ENCODE measurements at places on chromosomes 2 and 18.

GRCh38 chr2:63300835-63301234, 250.2 kb downstream of the OTX1 start:
- DNase-seq = no peak

GRCh38 chr2:212882626-212883025, 268.8 kb downstream of the IKZF2 start:
- no peak for DNase-seq

DNA sequence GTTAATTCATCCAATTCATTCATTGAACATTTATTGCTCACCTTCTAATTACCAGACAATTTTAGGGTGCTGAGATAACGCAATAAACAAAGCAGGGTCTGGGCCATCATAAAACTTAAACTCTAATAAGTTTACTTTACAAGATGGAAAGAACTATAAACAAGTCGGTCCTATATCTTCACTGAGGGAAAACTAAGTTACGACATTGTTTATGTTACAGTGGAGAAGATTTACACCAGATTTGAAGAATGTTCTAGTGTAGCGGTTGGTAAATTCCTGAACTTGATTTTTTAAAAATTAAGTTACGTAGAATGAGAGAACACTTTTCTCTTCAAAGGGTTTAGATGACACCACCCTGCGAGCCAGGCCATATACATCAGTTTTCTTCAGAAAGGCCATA, 20.7 kb upstream of the FRZB start:
- DNase-seq = no peak

- no peak for DNase-seq
Measured at GRCh38 chr2:55159037-55159651, 72.9 kb downstream of the CLHC1 start.

- DNase-seq = no peak
Measured at GRCh38 chr2:111068435-111069058, 52.2 kb upstream of the BCL2L11 start.

DNA sequence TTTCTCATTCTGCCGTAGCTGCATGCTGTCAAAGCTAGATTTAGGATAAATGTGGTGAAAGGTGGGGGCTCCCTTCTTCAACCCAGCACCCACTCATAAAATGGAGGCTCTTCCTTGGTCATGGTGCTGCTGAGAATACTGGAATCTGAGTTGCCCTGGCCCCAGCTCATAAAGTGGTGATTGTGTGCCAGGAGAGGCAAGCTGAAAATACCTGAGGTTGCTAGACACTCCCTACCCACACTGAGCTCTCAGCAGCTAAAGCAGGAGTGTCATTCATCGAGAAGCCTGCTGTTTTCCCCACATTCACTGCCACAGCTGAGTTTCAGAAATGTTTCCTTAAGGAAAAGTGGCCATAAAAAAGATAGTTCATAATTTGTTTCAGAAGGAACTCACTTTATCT, 297.1 kb upstream of the RBMS1 start:
- no peak for DNase-seq

DNA sequence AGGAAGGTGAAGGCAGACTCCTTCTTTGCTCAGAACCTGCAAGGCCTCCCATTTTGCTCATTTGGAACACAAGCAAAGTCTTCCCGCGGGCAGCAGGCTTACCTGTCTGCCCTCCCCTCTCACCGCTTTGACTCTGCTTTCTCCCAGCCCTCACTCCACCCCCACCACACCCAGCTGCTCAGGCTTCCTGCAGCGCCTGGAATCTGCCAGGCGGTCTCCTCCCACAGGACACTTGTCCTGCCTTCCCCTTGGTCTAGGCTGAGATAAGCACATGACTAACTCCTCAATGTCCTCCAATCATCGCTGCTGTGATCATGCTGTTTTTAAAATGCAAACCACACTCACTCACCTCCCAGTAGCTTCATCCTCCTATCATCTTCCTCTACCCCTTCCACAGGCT, 430.0 kb downstream of the ZNF516 start:
- DNase-seq = no peak

DNA sequence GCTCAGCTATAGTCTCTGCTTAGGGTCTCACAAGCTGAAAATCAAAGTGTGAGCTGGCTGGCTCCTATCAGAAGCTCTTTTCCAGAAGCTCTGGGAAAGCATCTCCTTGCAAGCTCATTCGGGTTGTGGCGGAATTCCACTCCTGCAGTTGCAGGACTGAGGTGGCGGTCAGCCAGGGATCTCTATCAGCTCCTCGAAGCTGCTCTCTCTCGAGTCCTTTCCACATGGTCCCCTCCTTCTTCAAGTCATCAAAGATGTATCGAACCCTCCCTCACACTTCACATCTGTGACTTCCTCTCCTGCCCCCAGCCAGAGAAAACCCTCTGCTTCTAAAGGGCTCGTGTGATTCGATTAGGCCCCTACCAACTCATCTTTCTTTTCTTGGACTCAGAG, 141.7 kb downstream of the ZFP36L2 start:
- no peak for DNase-seq

DNA sequence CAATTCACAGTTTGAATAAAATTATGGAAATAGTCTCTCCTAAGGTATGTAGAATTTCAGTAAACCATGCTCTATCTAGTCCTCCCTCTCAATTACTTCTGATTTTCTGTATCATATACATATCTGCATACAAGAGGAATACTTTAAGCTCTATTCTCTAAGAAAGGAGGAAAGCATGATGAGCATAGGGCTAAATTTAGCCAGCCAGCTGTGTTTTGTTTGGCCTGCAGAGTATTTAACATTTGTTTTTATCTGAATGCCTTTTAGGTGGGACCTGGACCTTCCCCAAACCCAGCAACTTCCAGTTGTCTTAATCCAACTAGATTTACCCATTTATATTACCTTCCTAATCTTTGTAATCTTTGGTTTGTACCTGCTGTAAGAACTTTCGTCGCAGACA, 42.2 kb upstream of the FAM117B start:
- no peak for DNase-seq

GRCh38 chr2:240638512-240639160, 13.4 kb downstream of the GPR35 start:
- no peak for DNase-seq

DNA sequence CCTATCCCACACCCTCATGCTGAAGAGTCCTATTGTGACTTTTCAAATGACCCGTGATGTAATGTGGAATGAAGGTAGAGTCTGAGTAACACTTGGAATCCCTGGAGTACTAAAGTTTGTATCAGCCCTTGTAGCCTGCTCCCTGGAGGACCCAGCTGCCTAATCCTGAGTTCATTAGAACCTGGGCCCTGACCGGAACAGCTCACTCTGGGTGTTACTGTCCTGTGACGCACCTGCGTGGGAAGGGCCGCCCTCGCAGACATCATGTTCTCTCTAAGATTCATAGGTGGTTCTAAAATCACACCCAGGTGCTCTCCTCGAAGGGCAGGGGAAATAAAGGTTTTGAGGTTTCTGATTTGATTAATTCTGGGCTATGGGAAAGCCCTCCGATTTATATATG, 62.3 kb downstream of the NCK2 start:
- DNase-seq = no peak

DNA sequence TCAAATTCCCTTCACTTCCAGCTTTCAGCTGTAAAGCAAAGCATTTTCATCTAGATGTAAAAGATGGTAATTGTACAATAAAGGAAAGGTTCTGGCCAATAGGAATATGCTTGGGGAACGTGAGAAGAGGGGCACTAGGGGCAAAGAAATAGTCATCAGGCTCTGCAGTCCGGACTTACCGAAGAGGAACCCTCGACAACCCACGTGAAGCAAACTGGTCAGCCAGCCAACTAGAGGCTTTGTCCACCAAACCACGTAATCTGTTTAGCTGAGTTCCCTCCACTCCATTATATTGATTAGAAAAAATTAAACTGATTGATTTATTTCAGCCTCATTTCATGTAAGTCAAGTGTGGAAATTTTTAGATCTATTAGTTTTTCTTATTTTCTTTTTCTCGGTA, 300.4 kb upstream of the FANCL start:
- no peak for DNase-seq

DNA sequence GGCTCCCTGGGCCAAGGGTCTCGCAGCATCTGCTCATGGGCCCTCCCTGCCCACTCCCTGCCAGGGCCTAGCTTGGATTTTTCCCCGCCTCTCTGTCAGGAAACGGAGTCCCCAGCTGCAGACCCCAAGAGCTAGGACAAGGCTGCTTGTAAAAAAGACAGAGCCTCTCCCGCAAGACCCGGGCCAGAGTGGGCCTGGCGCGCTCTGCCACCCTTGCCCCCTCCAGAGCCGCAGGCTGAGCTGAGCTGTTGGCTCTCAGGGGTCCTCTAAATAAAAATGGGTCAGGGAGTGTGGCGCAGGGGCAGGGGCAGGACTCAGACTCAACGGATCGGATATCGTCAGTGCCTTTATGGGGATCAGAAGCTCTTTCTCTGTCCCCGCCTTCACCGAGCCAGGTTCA, 112.6 kb downstream of the CABLES1 start:
- no peak for DNase-seq

DNA sequence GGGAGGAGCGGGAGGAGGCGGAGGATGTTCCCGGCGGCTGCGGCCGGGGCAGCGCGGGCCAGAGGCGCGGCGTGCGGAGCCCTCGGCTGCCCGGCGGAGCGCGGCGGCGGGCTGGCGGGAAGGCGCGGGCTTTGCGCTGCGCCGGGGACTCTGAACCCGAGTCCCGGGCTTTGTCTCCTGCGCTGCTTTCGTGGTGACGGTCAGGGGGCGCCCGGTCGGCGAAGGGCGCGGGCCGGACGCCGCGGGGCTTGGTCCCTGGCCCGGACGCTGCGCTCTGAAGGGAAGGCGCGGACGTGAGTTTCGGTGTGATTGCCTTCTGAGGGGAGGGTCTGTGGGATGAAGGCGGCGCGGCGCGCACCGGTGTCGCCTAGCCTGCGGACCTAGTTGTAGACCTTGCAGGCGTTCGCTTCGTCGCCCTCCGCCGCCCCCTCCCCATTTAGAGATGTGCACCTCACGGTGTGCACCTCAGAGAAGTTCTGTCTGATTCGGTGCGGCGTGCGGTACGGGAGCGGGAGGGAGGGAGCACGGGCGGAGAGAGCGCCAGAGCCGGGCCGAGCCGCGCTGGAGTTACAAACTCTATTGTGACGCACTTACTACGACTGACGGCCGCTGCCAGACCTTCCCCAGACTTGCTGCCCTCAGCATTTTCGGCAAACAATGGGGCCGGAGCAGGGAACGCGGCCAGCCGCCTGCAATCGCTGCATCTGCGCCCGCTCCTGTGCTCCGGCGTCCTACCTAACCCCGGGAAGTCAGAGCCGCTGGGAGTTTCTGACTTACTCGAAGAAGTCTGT, 2.1 kb downstream of the BCL2L11 start:
- DNase-seq = peak; percentile 75

DNA sequence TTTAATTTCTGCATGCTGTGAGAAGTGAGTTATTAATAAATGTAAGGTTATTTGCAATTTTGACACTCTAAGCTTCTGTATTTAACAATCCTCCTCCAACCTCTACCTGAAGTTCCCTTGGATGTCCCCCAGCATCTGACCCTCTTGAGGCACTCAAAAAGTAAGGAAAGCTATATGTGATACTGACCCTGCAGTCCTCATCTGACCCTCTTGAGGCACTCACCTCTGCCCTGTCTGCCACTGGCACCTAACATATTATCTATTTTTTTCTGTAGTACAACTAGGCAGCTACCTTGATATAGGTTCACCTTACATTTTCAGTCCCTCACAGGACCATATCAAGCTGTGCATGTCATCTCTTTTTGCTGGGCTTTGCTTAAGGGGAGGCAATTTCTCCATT, 583.4 kb upstream of the PKDCC start:
- no peak for DNase-seq

DNA sequence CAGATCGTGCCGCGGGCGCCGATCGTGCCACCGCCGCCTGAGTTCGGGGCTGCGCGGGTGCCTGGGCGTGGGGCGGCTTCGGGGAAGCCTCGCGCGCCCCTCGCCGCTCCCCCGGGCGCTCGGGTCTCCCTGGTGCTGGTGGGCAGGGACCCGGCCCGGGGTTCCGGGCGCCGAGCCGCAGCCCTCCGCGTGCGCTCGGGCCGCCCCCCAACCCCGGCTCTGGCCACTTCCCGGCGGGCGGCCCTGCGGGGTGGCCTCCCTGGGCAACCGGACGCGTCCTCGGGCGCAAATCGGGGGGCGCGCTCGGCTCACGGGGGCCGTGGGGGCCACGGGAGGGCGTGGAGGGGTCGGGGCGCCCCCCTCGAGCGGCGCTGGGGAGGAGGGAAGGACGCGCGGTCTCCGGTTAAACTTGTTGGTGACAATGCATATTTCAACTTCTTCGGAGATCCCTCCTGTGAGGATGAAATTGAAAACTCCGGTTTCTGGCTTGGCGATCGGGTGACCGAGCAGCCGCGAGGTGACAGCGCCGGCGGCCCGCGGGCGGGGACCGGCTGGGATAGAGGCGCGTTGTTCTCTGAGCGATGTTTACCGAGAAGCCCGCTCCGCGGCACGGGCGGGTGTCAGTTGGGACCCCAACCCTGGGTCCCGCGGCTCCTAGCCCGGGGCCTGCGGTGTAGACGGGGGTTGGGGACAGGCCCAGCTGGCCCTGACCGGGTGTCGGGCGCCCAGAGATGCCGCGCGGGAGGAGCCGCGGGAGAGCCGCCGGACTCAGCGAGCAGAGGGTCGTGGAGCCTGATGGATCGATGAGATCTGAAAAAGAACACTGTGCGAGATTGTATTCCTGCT, 676 bp downstream of the SH3BP4 start:
- no peak for DNase-seq

DNA sequence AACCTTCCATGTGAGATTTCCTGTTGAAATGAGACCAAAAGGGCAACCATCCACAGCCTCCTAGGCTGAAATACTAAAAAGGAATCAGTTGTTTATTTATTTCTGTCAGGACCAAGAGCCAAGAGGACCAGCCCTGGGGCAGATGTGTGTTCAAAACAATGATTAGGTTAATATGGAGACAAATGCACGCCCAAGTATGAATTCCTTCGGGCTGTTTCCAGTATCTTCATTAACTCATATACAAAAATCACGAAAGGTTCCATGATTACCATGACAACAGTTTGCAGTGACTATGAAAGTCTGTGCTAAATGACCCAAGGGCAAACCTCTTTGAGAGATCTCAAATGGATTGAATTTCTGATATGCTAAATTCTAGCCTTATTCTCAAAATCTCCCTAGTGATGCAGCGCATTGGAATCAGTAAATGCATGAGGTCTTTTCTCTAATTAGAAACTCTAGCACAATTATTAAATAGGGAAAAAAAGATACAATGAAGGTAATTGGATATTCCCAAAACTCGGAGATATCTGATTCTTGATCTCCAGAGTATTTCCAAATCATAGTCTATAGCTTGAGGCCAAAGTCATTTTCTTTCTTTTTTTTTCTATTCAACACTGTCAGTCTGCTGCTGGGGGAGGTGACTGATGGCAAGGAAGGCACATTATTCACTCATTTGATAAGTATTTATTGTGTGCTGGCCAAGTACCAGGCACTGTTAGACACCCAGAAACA, 35.6 kb downstream of the VIT start:
- no peak for DNase-seq

DNA sequence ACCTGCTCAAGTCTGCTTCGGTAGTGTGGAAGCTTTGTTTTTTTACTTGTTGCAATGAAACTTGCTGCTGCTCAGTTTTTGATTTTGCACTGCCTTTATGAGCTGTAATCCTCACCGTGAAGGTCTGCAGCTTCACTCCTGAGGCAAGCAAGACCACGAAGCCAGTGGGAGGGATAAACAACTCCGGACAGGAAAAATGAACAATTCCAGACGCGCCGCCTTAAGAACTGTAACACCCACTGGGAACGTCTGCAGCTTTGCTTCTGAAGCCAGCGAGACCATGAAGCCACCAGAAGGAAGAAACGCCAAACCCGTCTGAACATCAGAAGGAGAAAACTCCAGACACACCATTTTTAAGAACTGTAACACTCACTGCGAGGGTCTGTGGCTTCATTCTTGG, 245.7 kb upstream of the REG3G start:
- DNase-seq = no peak

GRCh38 chr2:46769809-46770208, 145.8 kb downstream of the MCFD2 start:
- no peak for DNase-seq

All from neuronal stem cell (in vitro differentiated cells).